ENCODE measurements at places on chromosomes 3 and 15. TPM values are rescaled to one million over a fixed set of nuclear protein-coding genes. Genes with fewer than 3 reads are reported as not detected.

SPSB4 gene
- 2.7 TPM for total RNA-seq

- no peak overlapping the region for H3K4me3 ChIP-seq
- no peak overlapping the region for H3K27ac ChIP-seq
- H3K4me1 ChIP-seq, result peaks cover 32% of the 10 kb centered on the region
- H3K27me3 ChIP-seq, result no peaks in the 10 kb centered on the region
These were observed 5.7 kb downstream of the TTBK2 start for GRCh38 chr15:42914728-42915497.

- H3K27me3 ChIP-seq, result no peaks in the 10 kb centered on the region
- H3K4me1 ChIP-seq, result peaks cover 81% of the 10 kb centered on the region
- peaks cover 26% of the 10 kb centered on the region for H3K36me3 ChIP-seq
- DNase-seq, result no peak
These were observed 26.2 kb upstream of the SPTBN5 start for GRCh38 chr15:41919954-41920538.

DNA sequence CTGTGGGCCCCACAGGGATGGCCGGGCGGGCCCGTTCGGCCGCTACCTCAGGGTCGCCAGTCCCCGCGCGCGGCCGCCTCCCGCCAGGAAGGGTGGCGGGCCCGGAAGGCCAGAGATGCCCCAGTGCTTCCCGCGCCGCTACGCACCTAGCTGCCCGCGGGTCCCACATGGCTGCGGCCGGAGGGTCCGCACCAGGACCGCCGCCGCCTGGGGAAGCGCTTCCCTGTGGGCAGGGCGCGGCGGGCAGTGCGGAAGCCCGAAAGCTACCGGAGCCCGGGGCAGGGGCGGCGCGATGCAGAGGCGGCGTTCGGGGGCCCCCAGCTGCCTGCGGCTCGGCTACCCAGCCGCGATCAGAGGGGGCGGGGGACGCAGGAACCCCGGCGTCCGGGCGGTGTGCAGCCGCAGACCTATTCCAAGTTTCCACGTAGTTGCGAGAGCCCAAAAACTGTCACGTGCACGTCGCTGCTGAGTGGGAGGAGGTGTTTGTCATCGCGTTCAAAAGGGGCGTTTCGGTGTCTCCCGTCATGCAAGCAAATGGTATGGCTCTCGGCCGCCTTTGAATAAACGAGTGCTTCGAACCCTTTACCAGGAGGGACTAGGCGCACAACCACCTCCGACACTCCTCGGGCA lies at the start of gene TRANK1:
Gene TRANK1, minus strand, starts transcription at position 414 of the 630 bp plus-strand sequence. Its CDS starts 245 bp downstream, at position 169.
- H3K27me3 ChIP-seq, result no peaks in the 10 kb centered on the region
- H3K4me3 ChIP-seq, result peak within 1 kb of the TSS; percentile 84
- H3K36me3 ChIP-seq, result peaks cover 10% of the 10 kb centered on the region
- H3K27ac ChIP-seq, result peak within 1 kb of the TSS; percentile 87

GRCh38 chr15:33080006-33080405 lies 114.5 kb downstream of the FMN1 start:
- peaks cover 3% of the 10 kb centered on the region for H3K4me1 ChIP-seq
- DNase-seq, result no peak
- H3K36me3 ChIP-seq, result no peaks in the 10 kb centered on the region
- no peak overlapping the region for H3K4me3 ChIP-seq
